ENCODE measurements at places on chromosomes 6 and 20. TPM values are rescaled to one million over a fixed set of nuclear protein-coding genes. Genes with fewer than 3 reads are reported as not detected.

- DNase-seq = no peak
These were observed 2.8 kb downstream of the PPP1R10 start for GRCh38 chr6:30614044-30614842.

DNA sequence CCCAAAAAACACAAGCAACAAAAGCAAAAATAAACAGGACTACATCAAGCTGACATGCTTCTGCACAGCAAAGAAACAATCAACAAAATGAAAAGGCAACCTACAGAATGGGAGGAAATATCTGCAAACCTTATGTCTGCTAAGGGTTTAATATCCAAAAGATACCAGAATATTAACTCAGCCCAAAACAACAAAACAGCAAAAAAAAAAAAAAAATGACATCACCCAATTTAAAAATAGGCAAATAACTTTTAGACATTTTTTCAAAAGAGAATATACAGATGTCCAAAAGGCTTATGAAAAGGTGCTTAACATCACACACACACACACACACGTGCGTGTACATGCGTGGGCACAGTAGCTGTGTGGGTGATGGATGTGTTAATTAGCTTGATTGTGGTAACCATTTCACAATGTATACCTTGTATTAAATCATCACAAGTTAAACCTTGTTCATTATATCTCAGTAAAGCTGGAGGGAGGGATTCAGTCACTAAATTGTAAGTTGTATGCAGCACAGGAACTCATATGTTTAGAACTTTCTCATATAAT is 52.4 kb downstream of the QKI start:
- DNase-seq = no peak

DNA sequence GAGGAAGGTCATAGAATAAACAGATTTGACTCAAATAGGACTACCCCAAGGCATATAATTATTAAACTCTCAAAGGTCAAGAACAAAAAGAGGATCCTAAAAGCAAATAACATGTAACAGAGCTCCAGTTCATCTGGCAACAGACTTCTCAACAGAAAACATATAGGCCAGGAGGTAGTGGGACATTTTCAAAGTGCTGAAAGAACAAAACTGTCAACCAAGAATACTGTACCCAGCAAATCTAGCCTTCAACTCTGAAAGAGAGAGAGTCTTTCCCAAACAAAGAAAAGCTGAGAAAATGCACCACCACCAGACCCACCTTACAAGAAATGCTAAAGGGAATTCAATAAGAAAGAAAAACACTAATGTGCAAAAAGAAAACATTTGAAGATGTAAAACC is 11.9 kb downstream of the NQO2 start:
- no peak for DNase-seq

The ISM1 gene
- total RNA-seq = not detected

DNA sequence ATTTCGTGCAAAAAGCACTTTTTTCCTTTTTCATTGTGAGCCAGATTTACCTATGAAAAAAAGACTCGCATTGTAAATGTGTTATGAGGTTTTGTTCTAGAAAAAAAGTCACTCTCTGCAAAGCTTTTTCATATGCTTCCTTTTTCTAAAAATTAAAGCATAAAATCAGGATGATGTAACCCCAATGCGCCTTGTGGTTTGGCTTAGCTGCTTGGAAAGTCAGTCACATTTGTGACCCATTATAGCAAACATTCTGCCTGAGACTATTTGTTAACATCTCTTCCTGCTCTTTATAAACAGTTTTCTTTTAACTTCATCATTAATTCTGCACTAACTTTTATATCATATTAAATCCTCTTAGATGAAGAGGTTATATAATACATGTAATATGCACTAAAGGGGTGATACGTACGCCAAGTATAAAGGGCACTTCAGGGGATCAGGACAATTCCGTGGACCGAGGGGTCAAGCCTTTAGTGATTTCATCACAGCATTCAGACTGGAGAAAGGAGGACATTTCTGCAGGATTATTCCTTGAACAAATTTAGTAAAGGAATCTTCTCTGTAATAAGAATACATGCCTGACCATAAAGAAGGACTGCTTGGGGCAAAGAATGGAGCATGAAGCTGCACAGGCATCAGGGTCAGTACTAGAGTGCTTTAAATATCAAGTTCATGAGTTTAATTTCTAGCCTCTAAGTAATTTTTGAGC is 48.1 kb upstream of the SMLR1 start:
- no peak for DNase-seq

DNA sequence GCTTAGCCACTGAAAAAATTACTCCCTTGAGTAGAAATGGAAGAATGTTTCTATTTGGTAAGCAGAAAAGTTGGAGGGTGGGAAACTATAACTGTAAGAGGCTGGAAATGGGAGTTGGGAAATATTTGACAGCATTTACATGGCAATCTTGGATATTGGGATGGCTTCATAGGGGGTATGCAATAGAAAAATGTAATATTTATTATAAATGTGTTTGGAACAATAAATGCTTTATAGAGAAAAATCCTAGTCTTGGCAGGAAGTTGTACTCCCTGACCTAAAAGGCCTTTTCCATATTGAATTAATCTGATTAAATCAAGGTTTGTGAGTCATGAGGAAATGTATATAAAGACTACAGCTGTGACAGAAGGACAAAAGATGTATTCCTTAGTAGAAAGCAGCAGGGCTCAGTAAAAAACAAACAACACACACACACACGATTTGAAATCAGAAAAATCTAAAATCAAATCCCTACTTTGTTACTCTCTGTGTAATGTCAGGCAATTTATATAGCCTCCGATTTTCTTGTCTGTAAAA is 272.3 kb downstream of the CD109 start:
- no peak for DNase-seq

DNA sequence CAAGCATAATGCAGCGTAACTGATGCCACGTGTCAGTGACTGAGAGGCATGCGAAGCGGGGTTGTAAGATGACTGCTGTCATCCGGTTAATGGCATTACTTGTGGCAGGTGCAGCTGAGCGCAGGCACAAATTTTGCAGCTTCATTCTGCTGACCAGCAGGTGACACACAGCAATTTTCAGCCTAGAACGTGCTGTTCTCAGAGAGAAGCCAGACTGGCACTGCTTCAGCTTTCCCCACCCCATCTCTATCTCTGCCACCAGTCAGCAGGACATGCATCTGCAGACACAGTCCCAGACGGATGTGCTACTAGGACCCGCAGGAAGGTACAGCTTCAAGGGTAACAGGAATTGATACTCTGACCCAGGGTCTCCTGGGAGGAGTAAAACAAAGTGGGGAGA is 221.8 kb downstream of the KIF16B start:
- no peak for DNase-seq

DNA sequence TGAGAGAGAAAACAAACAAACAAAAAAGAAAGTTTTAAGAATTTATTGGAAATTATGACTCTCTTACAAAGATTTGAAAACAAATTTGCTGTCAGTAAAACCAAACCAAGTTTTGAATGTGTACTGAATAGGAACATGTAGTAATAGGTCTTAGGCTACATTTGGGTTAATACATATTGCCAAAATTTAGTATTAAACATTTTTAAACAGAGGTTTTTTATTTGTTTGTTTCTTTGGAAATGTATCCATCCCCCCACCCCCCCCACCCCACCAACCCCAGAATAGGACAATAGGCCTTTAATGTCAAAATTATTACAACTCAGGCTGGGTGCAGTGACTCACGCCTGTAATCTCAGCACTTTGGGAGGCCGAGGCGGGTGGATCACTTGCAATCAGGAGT is 2.5 kb downstream of the C6orf118 start:
- DNase-seq = no peak

DNA sequence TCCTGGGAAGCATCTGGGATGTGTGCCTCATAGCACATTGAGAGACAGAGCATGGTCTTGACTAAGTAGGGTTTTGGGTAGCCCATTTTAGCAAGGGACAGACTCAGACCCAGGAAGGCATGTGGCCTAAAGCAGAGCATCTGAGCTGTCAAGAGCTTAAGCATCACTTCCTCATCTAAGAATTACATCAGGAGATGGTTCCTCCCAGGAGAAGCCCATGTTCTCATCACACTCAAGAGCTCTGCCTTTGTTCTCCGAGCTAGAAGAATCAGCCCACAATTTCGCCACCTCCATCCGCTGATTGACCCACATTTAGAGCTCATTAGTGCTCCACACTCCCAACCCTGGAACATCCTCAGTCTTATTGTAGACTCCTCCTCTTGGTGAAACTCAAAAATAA is 68.3 kb downstream of the NPEPL1 start:
- no peak for DNase-seq

GRCh38 chr6:108432792-108433191 is 127.9 kb upstream of the FOXO3 start:
- DNase-seq = no peak

DNA sequence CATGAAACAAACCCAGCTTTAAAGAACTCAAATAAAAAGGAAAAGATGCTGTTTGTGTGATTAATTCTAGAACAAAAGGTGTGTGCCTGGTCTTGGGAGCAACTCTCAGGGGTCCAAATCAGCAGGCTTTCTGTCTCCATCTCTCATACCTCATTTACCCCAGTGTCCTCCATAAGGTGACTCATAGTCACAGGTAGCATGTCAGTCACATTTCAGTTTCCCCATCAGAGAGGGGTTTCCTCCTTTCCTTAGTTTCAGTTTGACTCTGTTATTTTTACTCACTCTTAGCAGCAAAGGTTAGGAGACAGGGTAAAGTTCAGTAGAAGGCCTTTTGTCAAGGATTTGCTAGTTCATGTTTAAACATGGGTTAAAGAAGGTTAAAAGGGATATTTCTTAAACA is 46.2 kb downstream of the OGFRL1 start:
- no peak for DNase-seq
